Nephron progenitor cell (in vitro differentiated cells): ENCODE measurements at places on chromosomes 16 and 17.

- peak; percentile 73 for DNase-seq
Measured at GRCh38 chr17:80991645-80992076, at the start of gene CHMP6. Gene CHMP6 (plus strand): TSS chr17:80991841. CDS start chr17:80991919, 78 bp downstream.

- DNase-seq: no peak
Measured at GRCh38 chr17:6489016-6489550, 44.8 kb downstream of the PIMREG start.

DNA sequence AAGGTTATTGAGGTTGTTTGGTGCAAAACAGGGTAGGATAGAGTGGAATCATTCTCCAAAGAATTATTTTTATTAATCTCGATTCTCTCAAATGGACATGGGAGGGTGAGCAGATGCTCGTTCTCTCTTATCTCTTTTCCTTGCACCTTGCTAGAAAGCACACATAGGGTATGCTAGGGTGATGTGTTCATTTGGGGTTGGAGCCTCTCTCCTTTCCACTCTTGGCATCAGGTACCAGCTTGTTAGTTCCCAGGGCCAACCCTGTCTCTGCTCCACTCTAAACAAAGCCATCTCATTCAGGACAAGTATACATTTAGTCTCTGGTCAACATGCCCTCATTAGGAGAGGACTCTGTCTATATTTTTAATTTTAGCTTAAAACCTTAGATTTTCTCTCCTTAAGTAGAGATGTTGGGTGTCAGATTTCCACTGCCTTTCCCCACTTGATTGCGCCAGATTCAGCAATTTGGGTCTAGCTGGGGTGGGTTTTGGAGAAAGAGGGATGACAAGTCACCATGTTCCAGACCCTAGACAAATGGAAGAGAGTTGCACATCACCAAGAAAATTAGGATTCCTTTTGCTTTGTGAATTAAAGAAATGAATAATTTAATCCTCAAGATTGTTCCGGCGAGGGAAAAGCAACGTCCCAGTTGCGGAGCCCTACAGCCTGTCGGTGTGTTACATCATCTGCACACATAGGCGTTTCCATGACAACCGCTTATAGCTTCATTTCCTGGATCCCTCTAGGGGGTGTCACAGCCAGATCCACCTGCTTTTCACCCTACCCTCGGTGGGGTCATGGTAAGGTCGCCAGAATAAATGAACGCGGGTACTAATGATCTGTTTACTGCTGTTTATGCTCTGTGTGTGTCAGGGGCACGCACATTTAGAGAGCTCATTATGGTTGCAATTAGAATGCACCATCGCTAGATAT lies 41.6 kb downstream of the SNX11 start:
- peak; percentile 21 for DNase-seq

DNA sequence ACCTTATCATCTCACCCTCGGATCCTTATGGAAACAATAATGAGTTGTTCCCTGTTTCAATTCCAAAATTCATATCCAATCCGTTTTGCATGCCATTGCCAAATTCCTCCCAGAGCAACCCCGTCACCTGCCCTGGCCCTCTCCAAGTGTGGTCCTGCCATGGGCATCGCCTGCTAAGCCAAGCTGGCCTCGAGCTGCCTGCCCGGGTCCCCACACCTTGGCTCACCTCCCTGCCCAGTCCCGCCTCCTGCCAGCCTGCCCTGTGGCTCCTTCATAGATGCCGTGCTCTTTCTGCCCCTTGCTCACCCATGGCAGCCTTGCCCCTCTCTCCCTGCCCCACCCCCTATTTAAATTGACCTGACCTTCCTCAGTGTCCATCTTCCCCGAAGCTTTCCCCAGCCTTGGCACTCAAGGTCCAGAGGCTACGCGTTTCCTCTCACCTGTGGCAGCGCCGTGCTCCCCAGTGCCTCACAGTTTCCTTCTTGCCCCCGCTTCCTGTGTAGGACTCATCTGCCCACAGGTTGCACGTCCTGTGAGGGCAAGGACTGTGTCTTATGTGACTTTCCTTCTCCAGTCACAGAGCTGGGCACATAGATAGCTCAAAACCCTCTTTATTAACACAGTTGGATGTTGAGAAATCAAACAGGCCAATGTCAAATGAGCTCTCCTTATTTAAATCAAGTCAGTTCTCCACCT lies 12.7 kb downstream of the MAPT start:
- DNase-seq: no peak

DNA sequence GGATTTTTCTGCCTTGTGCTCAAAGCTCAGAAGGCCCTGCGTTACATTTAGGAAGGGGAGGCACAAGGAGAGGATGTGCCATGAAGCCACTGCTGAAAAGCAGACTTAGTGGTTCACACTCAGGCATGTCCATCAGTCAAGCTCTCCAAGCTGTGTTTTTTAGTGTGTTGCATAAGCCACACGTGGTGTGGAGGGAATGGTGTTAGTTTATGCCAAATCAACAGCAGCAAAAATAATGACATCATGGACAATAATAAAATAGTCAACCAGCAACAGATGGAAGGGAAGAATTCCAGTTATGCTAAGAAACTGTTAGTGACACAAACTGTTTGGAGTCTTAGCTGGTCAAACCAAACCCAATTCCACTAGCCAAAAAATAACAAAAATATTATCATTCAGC lies 438.3 kb downstream of the NPIPA7 start:
- no peak for DNase-seq

DNA sequence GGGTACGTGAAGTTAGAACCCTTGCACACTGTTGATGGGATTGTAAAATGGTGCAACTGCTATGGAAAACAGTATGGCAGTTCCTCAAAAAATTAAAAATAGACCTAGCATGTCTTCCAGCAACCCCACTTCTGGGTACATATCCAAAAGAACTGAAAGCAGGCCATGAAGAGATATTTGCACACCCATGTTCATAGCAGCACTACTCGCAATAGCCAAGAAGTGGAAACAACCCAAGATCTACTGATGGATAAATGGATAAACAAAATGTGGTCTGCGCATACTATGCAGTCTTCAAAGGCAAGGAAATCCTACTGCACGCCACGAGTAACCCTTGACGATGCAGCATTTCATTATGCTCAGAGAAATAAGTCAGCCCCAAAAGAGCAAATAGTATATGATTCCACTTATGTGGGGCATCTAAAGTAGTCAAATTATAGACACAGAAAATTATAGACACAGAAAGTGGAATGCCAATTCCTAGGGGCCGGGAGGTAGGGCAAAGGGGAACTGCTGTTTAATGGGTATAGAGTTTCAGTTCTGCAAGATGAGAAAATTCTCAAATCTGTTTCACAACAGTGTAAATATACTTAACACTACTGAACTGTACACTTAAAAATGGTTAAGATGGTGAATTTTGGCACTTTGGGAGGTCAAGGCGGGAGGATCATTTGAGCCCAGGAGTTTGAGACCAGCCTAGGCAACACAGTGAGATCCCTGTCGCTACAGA lies 17.2 kb downstream of the CORO7 start:
- DNase-seq: no peak

GRCh38 chr17:61460796-61461585 lies 8.8 kb downstream of the TBX4 start:
- no peak for DNase-seq

DNA sequence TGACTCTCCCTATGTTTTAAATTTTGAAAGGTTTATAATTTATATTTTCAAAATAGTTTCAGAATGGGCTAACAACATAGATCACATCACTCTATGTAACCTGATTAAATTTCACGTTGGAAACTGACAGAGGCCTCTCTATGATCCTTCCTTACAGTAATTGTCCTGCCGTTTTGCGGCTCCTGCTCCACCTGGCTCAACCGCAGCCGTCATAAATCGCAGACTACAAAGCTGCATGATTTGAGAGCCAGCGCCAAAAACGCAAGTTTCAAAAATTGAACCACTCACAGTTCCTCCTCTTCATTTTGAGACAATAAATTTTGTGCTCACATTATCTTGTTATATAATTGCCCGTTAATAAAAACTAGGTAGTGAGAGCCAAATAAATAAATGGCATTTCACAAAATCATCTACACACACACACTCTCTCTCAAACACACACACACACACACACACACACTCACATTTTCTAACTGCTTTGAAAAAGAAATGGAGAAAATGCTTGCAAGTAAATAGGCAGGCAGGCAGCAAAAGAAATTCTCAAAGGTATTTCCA lies 263.1 kb upstream of the PSMD7 start:
- DNase-seq: no peak

DNA sequence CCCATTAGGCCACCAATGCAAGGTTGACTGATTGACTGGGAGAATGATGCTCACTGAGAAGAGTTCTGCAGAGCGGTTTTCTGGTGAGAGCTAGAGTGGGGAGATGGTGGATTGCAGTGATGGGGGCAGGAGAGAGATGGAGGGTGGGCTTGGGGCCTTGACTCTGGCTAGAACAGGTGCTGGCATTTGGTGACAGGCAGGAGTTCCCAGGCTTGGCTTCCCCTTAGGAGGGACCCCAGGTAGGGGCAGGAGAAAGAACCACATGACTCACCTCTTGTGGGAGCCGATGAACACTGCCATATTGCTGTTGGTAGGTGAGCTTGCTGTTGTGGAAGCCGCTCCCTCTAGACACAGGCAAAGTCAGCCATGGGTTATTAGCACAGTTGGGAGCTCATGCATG lies 8.0 kb downstream of the CD300LB start:
- DNase-seq: no peak
